Spleen (tissue), 13 donors: ENCODE measurements at places on chromosomes 12 and 14. TPM values are rescaled to one million over a fixed set of nuclear protein-coding genes. Genes with fewer than 3 reads are reported as not detected.

Gene LMNTD1
- not detected for total RNA-seq

Gene KCNK10
- not detected for total RNA-seq

Gene SPRYD4
- total RNA-seq = 4.2 TPM

Gene TPH2
- total RNA-seq = 1.5 TPM

GRCh38 chr12:120199595-120200306 is 1.2 kb downstream of the RPLP0 start:
- H3K27me3 ChIP-seq = no peaks in the 10 kb centered on the region
- H3K36me3 ChIP-seq = peaks cover 45% of the 10 kb centered on the region
- peaks cover 73% of the 10 kb centered on the region for H3K4me1 ChIP-seq
- H3K4me3 ChIP-seq = peak overlapping the region; percentile 98

GRCh38 chr14:72545411-72546311 is 348.2 kb downstream of the DPF3 start:
- no peak overlapping the region for H3K4me3 ChIP-seq
- no peak overlapping the region for H3K27ac ChIP-seq
- peaks cover 42% of the 10 kb centered on the region for H3K4me1 ChIP-seq
- no peaks in the 10 kb centered on the region for H3K36me3 ChIP-seq
- H3K27me3 ChIP-seq = no peaks in the 10 kb centered on the region

GRCh38 chr14:64720131-64720576 is 15.9 kb downstream of the PLEKHG3 start:
- DNase-seq = no peak
- no peaks in the 10 kb centered on the region for H3K36me3 ChIP-seq
- H3K27ac ChIP-seq = peak overlapping the region; percentile 83
- no peaks in the 10 kb centered on the region for H3K27me3 ChIP-seq
- peaks cover 97% of the 10 kb centered on the region for H3K4me1 ChIP-seq
- H3K4me3 ChIP-seq = no peak overlapping the region

- H3K4me3 ChIP-seq = peak overlapping the region; percentile 74
- no peaks in the 10 kb centered on the region for H3K27me3 ChIP-seq
- peak overlapping the region; percentile 66 for H3K27ac ChIP-seq
- peaks cover 39% of the 10 kb centered on the region for H3K4me1 ChIP-seq
Measured at GRCh38 chr12:54358191-54358944, 5.9 kb downstream of the GPR84 start.

GRCh38 chr14:56057071-56057741 is 61.0 kb upstream of the PELI2 start:
- no peaks in the 10 kb centered on the region for H3K4me1 ChIP-seq
- H3K27ac ChIP-seq = no peak overlapping the region
- DNase-seq = no peak
- H3K4me3 ChIP-seq = no peak overlapping the region

- H3K36me3 ChIP-seq = no peaks in the 10 kb centered on the region
- no peak overlapping the region for H3K27ac ChIP-seq
- DNase-seq = no peak
- peaks cover 40% of the 10 kb centered on the region for H3K4me1 ChIP-seq
- H3K4me3 ChIP-seq = peak overlapping the region; percentile 48
Measured at GRCh38 chr12:132430838-132431774, 58.8 kb upstream of the FBRSL1 start.

- no peak for DNase-seq
- H3K4me1 ChIP-seq = no peaks in the 10 kb centered on the region
- H3K27ac ChIP-seq = no peak overlapping the region
- no peak overlapping the region for H3K4me3 ChIP-seq
- H3K36me3 ChIP-seq = no peaks in the 10 kb centered on the region
Measured at GRCh38 chr12:80553316-80553715, 109.3 kb downstream of the PTPRQ start.

- H3K36me3 ChIP-seq = no peaks in the 10 kb centered on the region
- no peak overlapping the region for H3K4me3 ChIP-seq
- no peak overlapping the region for H3K27ac ChIP-seq
Measured at GRCh38 chr12:86233126-86233525, 23.1 kb downstream of the MGAT4C start.

GRCh38 chr12:20376984-20377383 is 8.6 kb downstream of the PDE3A start:
- no peaks in the 10 kb centered on the region for H3K4me1 ChIP-seq
- no peaks in the 10 kb centered on the region for H3K27me3 ChIP-seq
- no peak overlapping the region for H3K27ac ChIP-seq
- DNase-seq = no peak

- peak; percentile 31 for DNase-seq
- no peaks in the 10 kb centered on the region for H3K36me3 ChIP-seq
- H3K27ac ChIP-seq = no peak overlapping the region
- H3K4me1 ChIP-seq = no peaks in the 10 kb centered on the region
- H3K27me3 ChIP-seq = no peaks in the 10 kb centered on the region
Measured at GRCh38 chr12:107447336-107447735, 238.3 kb upstream of the PWP1 start.

- H3K4me3 ChIP-seq = no peak overlapping the region
- no peaks in the 10 kb centered on the region for H3K4me1 ChIP-seq
- H3K27me3 ChIP-seq = no peaks in the 10 kb centered on the region
- DNase-seq = no peak
Measured at GRCh38 chr12:67019070-67019469, 250.1 kb upstream of the CAND1 start.

GRCh38 chr12:91851741-91852477 is 293.7 kb downstream of the BTG1 start:
- H3K27ac ChIP-seq = no peak overlapping the region
- no peak overlapping the region for H3K4me3 ChIP-seq
- H3K36me3 ChIP-seq = no peaks in the 10 kb centered on the region
- no peaks in the 10 kb centered on the region for H3K27me3 ChIP-seq
- H3K4me1 ChIP-seq = no peaks in the 10 kb centered on the region
- DNase-seq = no peak

- H3K27me3 ChIP-seq = no peaks in the 10 kb centered on the region
- no peaks in the 10 kb centered on the region for H3K36me3 ChIP-seq
- no peak for DNase-seq
- H3K4me3 ChIP-seq = no peak overlapping the region
Measured at GRCh38 chr12:120350576-120351350, 18.2 kb downstream of the MSI1 start.

GRCh38 chr14:51495319-51495718 is 156.4 kb upstream of the FRMD6 start:
- H3K27ac ChIP-seq = no peak overlapping the region
- no peaks in the 10 kb centered on the region for H3K27me3 ChIP-seq
- H3K4me1 ChIP-seq = no peaks in the 10 kb centered on the region
- no peak for DNase-seq
- H3K4me3 ChIP-seq = no peak overlapping the region

- peaks cover 49% of the 10 kb centered on the region for H3K4me1 ChIP-seq
- DNase-seq = peak; percentile 91
- peak overlapping the region; percentile 76 for H3K27ac ChIP-seq
- H3K4me3 ChIP-seq = peak overlapping the region; percentile 91
- peaks cover 5% of the 10 kb centered on the region for H3K27me3 ChIP-seq
Measured at GRCh38 chr12:79689477-79690141, 1.2 kb downstream of the PAWR start.

GRCh38 chr12:27524839-27525753 is 1.1 kb downstream of the PPFIBP1 start:
- DNase-seq = no peak
- H3K4me1 ChIP-seq = peaks cover 49% of the 10 kb centered on the region
- no peaks in the 10 kb centered on the region for H3K36me3 ChIP-seq

DNA sequence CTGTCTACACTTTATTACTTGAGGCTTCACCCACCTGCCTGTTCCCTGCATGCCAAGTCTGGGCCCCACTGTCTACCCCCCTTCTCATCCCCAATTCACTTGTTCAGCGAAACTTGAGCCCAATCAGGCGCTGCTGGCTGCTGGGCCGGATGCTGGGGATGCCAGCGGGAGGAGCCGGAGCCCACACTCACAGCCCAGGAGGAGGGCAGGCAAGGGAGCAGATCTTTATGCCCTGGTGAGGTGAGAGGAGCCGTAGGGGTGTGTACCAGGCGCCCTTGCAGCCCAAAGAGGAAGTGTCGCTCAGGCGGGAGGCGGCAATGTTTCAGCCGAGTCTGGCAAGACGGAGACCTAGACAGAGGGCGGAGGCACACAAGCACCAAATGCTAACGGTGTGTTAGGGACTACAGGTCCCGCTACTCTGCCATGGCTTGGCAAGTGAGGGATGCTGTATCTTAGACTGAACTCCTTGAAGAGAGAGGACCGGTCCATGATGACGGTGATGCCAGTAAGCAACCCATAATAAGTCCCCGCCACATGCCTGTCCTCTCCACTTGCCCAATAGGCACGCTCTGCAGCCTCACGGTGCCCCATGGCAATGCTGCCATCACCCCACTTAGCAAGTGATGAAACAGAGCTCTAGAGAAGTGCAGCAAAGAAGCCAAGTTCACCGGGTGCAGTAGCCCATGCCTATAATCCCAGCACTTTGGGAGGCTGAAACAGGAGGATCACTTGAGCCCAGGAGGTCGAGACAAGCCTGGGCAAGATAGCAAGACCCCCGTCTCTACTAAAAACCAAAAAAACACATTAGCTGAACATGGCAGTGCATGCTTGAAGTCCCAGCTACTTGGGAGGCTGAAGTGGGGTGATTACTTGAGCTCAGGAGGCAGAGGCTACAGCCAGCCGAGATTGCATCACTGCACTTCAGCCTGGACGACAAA is 41.6 kb downstream of the LRRC74A start:
- peak; percentile 91 for DNase-seq
- peaks cover 24% of the 10 kb centered on the region for H3K4me1 ChIP-seq
- H3K27ac ChIP-seq = no peak overlapping the region
- H3K4me3 ChIP-seq = peak overlapping the region; percentile 13
- H3K27me3 ChIP-seq = no peaks in the 10 kb centered on the region

DNA sequence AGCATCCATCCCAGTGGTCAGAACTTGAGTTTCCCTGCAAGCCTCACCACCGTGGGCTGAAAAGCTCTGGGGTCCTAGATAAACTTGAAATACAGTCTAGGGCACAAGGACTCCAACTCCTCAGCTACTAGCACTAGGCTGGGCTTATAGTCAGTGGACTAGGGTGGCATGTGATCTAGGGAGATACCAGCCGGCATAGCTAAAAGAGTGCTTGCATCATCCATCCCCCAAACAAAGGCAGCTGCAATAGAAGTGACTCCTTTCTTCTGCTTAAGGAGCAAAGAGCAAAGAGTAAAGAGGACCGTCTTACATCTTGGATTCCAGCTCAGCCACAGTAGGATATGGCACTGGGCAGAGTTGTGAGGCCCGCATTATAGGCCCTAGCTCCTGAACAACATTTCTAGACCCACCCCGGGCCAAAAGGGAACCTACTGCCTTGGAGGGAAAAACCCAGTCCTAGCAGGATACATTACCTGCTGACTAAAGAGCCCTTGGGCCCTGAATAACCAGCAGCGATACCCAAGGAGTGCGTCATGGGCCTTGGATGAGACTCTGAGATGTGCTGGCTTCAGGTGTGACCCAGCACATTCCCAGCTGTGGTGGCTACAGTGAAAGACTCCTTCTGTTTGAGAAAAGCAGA is 17.9 kb upstream of the SOS2 start:
- H3K36me3 ChIP-seq = no peaks in the 10 kb centered on the region
- H3K27ac ChIP-seq = no peak overlapping the region
- no peaks in the 10 kb centered on the region for H3K27me3 ChIP-seq
- H3K4me3 ChIP-seq = no peak overlapping the region

DNA sequence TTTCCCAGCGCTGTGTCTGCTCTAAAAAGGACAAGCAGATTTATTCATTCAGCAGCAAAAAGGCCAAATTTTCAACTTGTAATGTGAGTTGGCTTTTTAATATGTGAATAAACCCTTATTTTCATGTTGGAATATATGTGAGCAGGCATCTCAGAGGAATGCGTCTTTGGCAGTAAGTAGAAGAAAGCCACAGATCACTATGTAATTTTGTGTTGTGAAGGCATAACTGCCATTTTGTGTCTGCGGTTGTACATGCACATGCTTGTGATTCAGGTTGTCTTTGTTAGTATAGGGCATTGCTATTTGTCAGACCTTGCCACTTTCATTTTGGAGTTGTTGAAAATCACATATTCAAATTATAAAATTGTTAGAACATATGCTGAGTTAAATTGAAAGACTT is 398.8 kb upstream of the RGS6 start:
- peaks cover 50% of the 10 kb centered on the region for H3K4me1 ChIP-seq
- no peaks in the 10 kb centered on the region for H3K27me3 ChIP-seq
- DNase-seq = no peak
- peak overlapping the region; percentile 1 for H3K27ac ChIP-seq
- H3K4me3 ChIP-seq = no peak overlapping the region

GRCh38 chr14:91175291-91176201 is 61.7 kb downstream of the DGLUCY start:
- H3K36me3 ChIP-seq = no peaks in the 10 kb centered on the region
- peaks cover 9% of the 10 kb centered on the region for H3K4me1 ChIP-seq
- DNase-seq = no peak
- H3K27me3 ChIP-seq = no peaks in the 10 kb centered on the region
- H3K4me3 ChIP-seq = no peak overlapping the region
